Cardiac septum (tissue), 1 donor: ENCODE measurements at places on chromosomes 2 and 18. TPM values are rescaled to one million over a fixed set of nuclear protein-coding genes. Genes with fewer than 3 reads are reported as not detected.

PLCL1 gene
- total RNA-seq: 82.5 TPM

ING5 gene
- 14.9 TPM for total RNA-seq

CYP26B1 gene
- 7.0 TPM for total RNA-seq

C1QL2 gene
- total RNA-seq: not detected

LYG1 gene
- total RNA-seq: 0.57 TPM

ATP6V1B1 gene
- 0.43 TPM for total RNA-seq

RUFY4 gene
- not detected for total RNA-seq

CRYGD gene
- not detected for total RNA-seq

PID1 gene
- total RNA-seq: 4.3 TPM

ACOXL gene
- total RNA-seq: not detected

TDRD15 gene
- total RNA-seq: not detected

NETO1 gene
- 0.83 TPM for total RNA-seq

SDC1 gene
- total RNA-seq: 0.32 TPM

SCYGR4 gene
- total RNA-seq: not detected

HAAO gene
- total RNA-seq: 2.5 TPM

ZNF513 gene
- 10.6 TPM for total RNA-seq

RTP5 gene
- total RNA-seq: 0.08 TPM

LYPD6 gene
- 0.16 TPM for total RNA-seq

UGT1A5 gene
- not detected for total RNA-seq

MTERF4 gene
- 21.0 TPM for total RNA-seq

CDK5R2 gene
- total RNA-seq: not detected

ORC4 gene
- total RNA-seq: 35.1 TPM

ANKRD29 gene
- total RNA-seq: 3.9 TPM

DSC3 gene
- 0.65 TPM for total RNA-seq

ABCA12 gene
- total RNA-seq: not detected

DTNB gene
- 5.7 TPM for total RNA-seq

SCYGR3 gene
- not detected for total RNA-seq

IL36RN gene
- total RNA-seq: not detected

DYTN gene
- total RNA-seq: not detected
